Erythroblast (primary cell): ENCODE measurements at places on chromosomes 6 and 20.

DNA sequence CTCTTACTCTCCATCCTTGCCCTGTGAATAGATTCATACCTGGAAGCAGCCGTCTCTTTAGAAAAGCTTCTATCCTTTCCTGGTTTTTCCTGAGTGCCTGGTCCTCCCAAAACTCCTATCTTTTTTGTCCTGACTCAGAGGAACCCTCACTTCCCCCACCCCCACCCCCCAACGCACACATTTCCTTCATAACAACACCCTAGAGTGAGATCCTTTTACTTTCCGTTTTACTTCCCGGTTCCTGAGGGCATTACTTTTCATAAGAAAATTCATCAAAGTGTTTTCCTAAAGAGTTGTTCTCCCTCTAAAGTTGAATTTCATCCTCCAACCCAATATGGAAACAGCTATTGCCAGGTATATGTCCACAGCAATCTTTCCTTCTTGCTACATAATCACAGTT, 327.0 kb downstream of the NRN1 start:
- DNase-seq, result no peak

GRCh38 chr6:170134471-170135440, 156.1 kb downstream of the DLL1 start:
- no peak for DNase-seq

DNA sequence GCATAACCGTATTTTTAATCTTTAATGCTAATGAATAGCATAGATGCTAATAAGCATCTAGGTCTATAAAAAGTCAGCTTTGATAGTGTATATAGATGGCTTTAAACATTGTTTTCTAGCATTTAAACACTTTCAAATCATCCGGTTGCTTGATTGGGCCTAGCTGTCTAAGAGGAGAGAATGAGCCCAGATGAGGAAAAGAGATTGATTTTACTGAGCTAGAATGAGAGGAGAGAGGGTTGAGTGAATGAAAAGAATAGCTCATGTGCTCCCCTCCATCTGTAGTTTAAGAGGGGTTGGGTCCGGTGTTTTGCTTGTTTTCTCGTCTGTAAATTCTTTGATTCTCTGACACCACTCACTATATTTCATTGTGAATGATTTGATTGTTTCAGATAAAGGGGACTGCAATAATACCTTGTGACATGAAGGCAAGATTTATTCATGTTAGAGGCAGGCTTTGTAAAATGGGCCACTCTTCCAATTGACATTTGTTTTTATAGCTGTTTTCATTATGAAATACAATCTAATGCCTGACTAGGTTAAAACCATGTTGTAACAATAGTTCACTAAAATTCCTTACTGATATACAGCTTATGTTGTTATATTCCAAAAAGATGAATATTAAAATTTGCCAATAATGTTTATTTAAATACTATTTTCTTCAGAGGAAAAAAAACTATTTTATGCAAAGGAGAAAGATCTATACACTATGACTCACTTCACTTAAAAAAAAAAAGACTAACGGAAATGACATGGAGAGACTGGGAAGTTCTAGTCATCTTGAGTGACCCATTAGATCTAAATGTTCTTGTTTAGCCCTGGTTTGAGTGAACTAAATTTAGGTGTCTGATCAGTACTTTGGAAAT, 3.2 kb downstream of the PTPN1 start:
- peak; percentile 24 for DNase-seq

- DNase-seq, result no peak
Observed at GRCh38 chr6:3825331-3825831, 23.8 kb upstream of the FAM50B start.

DNA sequence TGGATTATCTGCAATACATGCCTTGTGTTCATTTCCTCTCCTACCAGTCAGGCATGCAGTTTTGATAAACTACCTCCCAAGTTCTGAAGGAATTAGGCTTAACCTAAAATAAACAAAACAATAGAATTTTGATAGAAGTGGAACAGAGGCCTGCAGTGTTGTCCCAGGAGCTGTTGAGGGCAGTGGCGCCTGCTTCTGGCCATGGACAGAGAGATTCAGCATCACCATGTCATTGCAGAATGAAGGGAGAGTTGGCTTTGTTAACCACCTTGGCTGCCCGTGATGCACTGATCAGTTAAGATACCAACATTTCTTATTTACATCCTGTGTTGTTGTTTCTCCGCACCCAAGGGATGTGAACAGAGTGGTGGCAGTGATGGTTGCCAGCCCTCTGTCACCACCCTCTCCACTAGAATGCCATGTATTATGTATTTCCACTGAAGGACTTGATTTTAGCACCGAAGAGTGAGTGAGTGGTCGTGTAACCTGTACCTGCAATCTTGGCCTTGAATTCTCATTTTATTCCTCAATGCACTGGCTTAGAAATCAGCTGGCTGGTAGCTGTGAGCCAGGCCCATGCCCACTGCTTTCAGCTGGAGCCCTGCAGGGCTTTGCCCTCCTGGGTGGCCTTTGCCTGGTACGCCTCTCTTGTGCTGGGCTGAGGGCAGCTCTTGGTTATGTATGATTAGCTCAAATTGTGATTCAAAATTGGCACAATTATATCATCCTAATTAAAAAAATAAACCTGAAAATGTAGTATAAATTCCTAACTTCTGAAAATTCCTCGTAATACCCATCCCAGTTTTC, 56.5 kb downstream of the SHLD1 start:
- no peak for DNase-seq

GRCh38 chr6:134007077-134007476, 45.3 kb downstream of the SLC2A12 start:
- no peak for DNase-seq

GRCh38 chr6:98454809-98455322, 379.5 kb upstream of the POU3F2 start:
- DNase-seq, result no peak

DNA sequence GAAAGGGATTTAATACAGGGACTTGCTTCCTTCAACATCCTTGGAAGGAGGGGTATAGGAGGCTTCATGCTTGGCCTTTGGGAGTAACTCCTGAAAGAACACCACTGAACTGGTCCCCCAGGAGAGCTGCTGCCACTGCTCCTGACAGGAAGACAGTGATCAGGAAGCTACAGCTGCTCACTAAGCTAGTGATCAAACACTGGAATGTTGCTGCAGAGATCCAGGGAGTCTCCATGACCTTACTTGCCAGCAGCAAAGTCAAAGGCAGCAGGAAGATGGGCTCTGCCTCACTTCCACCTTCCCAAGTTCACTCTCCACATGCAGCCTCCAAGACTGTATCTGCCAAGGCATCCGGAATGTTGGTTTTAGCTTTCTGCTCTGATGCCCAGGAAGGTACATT, 31.8 kb downstream of the PIM1 start:
- no peak for DNase-seq

DNA sequence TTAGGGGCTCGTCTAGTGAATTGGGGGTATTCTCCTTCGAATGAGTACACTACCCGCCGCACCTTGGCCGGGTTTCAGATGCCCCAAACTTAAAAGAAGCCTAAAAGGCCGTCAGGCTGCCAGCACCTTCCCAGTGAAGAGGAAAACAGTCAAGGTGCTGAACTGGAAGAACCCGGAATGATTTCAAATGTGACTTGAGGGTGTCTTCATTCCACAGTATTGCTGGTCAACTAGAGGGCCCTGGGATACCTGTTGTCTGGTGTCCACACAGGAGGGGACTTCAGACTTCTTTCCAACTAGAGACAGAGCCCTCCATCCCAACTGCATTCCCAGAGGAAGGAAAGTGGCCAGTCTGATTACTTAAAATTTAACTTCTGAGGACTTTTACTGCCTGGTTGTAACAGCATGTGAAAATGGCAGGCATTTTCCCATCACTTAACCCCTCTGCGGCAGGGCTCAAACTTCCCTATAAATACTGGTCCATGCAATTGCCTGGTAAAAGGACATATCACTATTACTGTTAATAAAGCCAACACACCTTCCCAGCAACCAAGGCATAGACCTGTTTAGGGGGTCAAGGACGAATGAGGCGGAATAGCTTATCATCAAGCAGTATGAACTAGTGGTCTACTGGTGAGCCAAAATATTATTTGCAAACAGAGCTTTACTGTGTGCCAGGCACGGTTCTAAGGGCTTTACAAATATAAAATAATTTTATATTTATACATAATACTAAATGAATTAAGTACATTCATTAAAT, 651 bp upstream of the SAMHD1 start:
- DNase-seq, result no peak

DNA sequence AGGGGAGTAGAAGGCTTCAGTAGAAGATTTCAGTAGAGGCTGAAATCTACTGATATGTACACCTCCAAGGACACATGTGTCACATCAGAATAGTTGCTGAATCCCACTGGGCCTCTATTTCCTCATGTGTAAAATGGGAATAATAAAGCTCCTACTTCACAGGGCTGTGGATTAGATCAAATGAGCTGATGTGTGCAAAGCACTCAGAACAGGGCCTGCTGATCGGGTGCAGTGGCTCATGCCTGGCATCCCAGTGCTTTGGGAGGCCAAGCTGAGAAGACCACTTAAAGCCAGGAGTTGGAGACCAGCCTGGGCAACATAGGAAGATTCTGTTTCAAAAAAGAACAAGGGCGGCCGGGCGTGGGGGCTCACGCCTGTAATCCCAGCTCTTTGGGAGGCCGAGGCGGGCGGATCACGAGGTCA, 8.1 kb upstream of the AP5S1 start:
- no peak for DNase-seq

- DNase-seq, result no peak
Observed at GRCh38 chr6:155448668-155449449, 6.8 kb downstream of the NOX3 start.

- DNase-seq, result no peak
Observed at GRCh38 chr6:53565886-53566285, 21.0 kb upstream of the GCLC start.

GRCh38 chr20:61593516-61593915, 341.5 kb downstream of the CDH4 start:
- no peak for DNase-seq
